ENCODE measurements at places on chromosomes 3 and 15.

GRCh38 chr15:65655026-65655425 is 33.3 kb downstream of the SLC24A1 start:
- no peak for DNase-seq

GRCh38 chr3:135966271-135966961 is 888 bp downstream of the PPP2R3A start:
- no peak for DNase-seq

DNA sequence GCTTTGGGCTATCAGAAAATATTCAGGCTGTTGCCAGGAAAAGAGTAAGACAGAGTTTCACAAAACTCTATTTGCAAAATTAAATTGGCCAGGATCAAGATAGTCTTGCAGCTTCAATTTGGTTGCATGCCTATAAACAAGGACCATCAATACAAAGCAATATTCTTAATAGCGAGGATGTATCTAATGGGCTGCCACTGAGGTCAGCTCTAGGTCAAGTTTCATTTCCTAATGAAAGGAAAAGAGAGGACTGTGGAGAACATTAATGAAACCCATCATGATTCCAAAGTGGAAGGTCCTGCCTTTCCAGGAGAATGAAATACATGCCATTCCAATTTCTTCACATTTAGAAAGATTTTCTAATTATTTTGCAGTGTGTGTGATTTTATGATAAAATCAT is 273.5 kb downstream of the AGBL1 start:
- DNase-seq, result no peak

DNA sequence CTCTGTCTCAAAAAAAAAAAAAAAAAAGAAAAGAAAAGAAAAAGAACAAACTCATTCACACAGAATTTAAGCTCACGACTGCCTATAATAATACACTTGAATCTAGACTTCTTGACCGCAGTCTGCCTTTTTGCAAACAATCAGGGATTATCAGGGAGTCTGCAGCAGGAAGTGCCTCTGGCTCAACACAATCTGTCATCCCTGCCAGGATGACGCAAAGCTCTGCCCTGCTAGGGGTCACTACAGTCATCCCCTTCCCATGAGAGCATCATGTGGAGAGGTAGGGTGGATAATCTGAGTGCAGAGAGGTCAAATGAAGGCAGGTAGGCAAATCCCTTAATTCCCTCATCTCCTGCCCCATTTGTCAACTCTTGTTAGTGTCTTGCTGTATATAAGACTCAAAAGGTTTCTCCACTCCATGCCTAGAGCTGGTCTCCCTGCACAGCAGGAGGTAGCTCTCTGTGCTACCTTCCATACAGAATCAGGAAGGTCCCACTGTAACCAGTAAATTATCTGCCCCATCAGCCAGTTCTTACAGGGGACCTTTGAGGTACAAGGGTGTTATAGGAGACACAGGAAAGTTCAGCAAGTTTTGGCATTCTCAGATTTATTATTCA is 4.2 kb downstream of the UBAP1L start:
- DNase-seq, result no peak

- no peak for DNase-seq
Measured at GRCh38 chr3:123258811-123259420, 57.2 kb downstream of the SEC22A start.
